ENCODE measurements at places on chromosomes 1 and 21.

- no peak for DNase-seq
Observed at GRCh38 chr1:42041031-42041430, 112.2 kb upstream of the GUCA2B start.

- no peak for DNase-seq
Observed at GRCh38 chr1:9038881-9039760, 12.9 kb upstream of the SLC2A7 start.

- no peak for DNase-seq
Observed at GRCh38 chr1:89502895-89503294, 21.7 kb upstream of the LRRC8B start.

- DNase-seq, result no peak
Observed at GRCh38 chr1:41286992-41287391, 44.9 kb upstream of the SCMH1 start.

DNA sequence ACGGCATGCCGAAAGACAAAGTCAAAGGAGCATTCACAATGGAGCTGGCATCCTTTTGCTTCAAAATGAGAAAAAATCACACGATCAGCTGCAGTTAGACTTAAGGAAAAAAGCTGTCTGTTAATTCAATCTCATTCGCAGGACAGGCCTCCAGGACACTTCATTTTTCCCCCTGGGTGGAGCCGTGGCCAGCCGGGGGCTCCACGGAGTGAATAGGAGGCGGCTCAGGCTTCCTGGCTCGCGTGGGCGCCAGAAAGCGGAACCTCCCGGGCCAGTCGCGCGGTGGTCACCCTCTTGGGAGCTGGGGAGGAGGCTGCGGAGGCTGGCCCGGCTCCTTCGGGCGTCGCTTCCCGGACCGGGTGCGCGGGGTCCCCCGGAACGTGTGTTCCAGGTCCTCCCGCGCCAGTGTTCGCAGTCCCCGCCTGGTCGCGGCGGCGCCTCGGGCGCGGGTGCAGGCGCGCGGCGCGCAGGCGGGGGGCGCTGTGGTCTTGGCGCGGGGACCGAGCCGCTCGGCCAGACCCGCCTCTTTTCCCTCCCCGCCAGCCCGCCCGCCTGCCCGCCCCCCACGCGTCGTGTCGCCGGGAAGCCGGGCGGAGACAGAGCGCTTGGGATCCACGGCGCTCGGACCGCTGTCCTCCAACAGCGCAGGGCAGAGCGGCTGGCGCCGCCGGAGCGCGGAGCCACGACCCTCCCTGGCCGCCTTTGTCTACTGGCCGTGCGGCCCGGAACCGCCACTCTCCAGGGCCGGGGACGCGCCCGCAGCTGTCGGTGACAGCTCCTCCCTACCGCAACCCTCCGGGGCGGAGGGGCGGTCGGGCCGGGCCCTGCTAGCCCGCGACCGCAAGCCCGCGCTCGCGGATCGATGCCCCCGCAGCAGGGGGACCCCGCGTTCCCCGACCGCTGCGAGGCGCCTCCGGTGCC, at the start of gene RHOU:
TSS of gene RHOU (plus strand) at position 599 of the 921 bp plus-strand sequence. CDS start at position 863, 264 bp downstream.
- DNase-seq, result no peak

GRCh38 chr1:43868741-43869067, 64.9 kb upstream of the ARTN start:
- DNase-seq, result no peak

DNA sequence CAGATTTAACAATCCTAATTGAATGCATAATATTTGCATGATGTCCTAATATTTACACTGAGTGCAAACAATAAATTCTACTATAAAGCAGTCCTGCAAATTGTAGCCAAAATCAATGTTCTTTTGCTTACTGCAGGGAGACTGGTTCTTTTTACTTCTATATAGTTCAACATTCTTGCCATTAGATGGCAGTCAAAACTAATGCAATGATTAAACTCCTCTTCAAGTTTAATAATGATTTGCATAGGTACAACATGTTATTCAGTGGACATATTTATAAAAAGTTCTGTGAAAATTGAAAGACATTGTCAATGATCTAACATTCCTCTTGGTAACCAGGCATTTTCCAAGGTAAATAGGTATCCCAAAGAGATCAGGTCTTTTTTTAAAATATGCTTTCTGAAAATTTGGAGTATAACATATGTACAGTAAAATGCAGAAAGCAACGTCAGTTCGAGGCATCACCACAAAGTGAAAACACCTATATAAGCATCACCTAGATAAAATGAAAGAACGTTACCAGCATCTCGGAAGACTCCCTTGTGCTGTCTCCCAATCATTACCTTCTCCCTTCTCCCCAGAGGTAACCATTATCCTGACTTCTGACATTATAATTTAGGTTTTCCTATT, 9.8 kb upstream of the FNBP1L start:
- no peak for DNase-seq

DNA sequence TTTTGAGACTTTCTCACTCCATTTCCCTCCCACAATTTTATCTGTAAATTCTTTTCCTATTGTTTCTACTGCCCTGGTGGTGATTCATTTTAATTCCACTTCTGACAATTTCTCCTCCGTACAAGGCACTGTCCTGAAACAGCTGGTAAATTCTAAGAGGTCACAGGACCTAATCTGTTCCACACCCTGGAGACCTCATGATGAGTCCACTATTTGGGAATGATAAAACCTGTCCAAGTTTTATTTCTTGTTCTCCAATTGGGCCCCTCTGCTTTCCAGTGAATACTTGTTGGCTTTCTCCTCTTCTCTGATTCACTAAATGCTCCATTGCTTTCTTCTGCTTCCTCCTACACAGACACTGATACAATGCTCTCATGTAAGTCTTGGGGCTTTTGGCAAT, 343.1 kb upstream of the DUSP10 start:
- DNase-seq, result no peak

DNA sequence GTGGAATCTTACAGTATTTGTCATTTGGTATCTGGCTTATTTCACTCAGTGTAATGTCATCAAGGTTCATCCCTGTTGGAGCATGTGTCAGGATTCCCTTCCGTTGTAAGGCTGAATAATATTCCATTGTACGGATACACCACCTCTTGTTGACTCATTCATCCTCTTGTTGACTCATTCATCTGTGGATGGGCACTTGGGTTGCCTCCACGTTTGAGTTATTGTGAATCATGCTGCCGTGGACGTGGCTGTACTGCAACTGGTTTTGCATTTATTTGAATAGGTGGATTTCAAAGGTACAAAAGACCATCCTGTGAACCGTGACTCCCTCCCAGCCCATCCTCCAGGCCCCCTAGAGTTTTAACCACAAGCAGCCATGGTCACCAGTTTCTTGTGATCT, 11.9 kb upstream of the TCP10L start:
- no peak for DNase-seq

GRCh38 chr1:189027512-189027911, 1450.2 kb downstream of the BRINP3 start:
- DNase-seq, result no peak

DNA sequence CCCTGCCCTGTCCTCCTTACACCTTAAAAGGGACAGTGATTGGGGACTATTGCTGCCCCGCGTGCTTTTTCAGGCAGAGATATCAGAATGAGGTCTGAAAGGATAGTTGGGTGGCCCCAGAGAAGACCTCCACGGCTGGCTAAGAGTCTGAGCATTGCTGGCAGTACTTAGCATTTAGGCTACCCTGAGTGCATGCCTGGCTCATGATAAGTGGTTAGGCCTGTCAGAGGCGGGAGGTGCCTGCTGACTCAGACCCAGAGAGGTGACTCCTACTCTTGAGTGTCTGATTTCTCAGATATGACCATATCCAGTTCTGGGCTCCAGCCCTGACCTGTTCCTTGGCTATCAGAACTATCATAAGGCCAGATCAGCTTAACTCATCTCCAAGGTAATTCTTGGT, 213.7 kb downstream of the PBX1 start:
- DNase-seq, result peak; percentile 52

- no peak for DNase-seq
Observed at GRCh38 chr21:44735821-44736220, 24.4 kb upstream of the TSPEAR start.

DNA sequence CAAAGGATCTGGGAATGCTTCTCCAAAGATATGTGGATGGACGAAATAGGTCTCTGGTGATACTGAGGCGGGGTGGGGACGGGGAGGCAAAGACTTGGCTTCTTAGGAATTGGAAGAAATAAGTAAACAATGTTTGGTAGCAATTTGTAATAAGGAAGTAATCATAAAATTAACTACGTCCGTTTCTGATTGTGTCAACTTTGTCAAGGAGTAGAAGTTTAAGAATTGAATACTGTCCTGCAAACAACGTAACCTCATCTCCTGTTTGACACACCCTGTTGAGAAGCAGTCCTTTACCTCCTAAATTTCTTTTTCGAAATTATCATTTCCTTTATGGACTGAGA, 471 bp downstream of the POLR3C start:
- DNase-seq, result no peak

DNA sequence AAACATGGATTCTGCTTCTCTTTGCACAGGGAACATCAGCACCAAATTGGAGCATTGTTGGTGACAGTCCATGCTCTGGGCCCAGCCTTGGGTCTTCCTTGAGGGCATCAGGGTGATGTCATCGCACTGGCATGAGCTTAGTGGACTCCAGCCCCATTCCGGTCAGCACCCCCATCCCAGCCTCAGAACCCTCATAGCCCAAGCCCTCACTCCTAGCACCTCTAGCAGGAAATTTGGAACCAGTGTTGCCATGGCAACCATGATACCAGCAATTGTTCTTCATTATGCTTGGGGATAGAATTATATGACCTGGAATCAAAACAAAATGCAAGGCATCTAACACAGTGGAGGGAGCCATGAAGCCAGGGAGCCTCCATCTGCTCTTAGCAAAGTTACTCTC, 83.1 kb downstream of the VWA5B1 start:
- DNase-seq, result no peak

- no peak for DNase-seq
Observed at GRCh38 chr1:228145463-228146416, 4.0 kb upstream of the GJC2 start.

- no peak for DNase-seq
Observed at GRCh38 chr21:32702702-32703101, 25.1 kb downstream of the SYNJ1 start.

DNA sequence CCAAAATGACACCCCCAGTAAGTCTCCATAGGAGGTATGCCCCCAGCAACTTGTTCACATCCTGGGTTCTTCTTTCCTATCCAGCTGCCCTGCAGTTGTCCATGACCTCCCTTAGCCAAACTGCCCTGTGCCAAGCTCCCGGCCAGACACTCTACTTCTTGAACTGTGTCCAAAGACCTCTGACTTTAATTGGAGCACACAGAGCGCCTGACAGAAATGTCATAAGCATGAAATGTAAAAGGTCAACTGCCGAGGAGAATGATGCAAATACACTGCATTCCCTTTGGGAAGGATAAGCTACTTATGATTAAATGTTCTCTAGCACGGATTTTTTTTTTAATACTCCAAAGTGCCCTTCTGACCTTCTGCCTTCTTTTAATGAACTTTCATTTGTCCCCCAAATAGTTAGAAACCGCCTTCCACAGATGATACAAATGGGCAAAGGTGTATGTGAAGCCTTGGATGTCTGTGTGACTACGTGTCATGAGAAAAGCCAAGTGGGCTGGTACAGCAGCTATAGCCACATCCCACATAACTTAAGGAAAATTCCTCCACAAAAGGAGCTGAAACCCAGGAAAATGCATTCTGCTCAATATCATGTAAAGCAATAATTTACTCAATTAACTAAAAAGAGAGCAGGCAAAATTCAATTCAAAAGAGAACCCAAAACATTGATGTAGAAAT, 26.8 kb downstream of the PALMD start:
- no peak for DNase-seq

- DNase-seq, result no peak
Observed at GRCh38 chr21:44927587-44928461, 7.1 kb upstream of the ITGB2 start.

- no peak for DNase-seq
Observed at GRCh38 chr1:243433737-243434370, 178.0 kb downstream of the SDCCAG8 start.

DNA sequence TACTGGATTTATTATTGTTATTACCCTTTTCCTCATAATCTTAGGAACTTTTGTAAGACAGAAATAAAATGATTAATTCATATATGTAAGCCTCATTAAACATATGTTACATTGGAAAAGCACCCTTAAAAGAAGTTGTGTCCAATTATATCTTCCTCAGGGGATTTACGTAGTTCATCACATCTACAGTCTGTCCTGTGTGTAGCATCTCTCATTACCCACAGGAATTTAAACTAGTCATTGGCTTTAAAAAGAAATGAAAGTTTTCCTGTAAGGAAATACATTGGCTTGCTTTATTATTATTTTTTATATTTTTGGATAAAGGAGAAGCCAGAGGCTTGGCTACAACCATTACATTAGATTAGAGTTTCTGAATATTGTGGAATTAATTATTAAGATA, 56.1 kb downstream of the SWT1 start:
- DNase-seq, result no peak

DNA sequence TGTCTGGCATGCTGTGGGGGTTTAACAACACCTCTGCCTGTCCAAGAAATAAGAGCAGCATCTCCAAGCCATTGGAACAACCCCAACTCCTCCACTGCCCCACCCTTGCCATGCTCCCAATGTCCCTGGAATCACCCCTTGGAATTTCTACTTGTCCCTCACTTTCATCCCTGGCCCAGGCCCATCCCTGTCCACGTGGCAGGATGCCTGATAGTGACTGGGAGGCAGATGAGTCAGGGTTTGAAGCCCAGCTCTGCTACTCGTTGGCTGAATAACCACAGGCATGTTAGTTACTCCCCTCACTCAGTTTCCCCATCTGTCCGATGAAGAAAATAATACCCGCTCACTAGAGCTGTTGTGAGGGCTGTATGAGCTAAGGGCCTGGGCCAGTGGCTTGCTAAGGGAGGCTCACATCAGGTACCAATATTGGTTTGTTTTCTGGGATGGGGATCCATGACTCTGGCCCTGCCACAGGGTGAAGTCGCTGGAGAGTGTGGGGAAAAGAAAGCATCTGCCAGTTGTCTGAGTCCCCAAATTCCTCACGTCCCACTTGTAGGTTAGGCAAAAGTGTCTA, 99.4 kb upstream of the TLR5 start:
- no peak for DNase-seq

DNA sequence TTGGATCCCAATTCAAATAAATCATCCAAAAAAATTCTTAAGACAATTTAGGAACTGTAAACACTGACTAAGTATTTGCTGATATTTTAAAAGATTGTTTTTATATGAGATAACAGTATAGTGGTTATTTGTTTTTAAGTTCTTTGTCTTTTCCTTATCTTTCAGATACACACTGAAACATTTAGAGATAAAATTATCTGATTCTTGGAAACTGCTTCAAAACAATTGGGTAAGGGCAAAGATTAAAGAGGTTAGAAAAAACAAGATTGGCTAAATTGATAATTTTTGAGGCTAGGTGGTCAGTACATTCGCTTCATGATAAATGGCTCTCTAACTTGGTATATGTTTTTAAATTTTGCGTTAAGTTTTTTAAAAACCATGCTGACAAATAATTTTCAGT, 117.3 kb downstream of the PSMG1 start:
- DNase-seq, result no peak

DNA sequence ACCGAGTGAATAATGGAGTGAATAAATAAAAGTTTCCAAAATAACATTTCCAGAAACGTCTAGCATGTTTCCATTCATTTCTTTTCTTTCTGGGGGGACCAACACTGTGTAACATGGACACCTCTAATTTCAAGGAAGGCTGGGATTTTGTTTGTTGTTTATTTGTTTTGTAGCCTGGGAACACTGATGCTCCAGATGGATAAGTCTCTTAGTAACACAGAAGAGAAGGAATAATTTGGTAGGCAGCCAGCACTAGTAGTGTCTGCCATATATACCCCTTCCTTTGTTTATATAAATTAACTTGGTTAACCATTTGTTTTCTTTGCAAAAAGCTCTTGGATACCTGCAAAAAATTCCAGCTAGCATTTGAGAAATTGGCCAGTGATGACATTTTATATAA, 411.4 kb upstream of the DEPDC1 start:
- no peak for DNase-seq

- no peak for DNase-seq
Observed at GRCh38 chr1:38746941-38747600, 112.5 kb downstream of the RRAGC start.

All from NCI-H187 treated with DMSO at 0.1 percent for 48 hours (cell line).